ENCODE measurements at places on chromosomes 5 and 9.
A peak's percentile ranks its signal among the peaks of the same experiment; 100 is the strongest.

DNA sequence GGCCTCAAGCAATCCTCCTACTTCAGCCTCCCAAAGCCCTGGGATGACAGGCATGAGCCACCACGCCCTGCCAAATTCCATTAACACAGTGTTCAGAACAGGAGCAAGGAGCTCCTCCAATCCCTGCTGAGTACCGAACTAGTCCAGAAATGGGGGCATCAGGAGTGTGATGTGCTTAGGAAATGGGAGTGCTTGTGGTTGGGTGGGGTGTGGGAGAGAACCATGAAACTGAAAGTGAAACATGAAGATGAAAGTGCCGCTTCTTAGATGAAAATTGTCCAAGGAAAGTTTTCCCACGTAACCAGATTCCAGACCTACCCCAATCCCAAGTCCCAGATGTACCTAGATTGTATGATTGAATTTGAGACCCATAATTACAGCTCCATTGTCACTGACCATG is 16.7 kb upstream of the ZNF131 start:
- DNase-seq, result no peak

DNA sequence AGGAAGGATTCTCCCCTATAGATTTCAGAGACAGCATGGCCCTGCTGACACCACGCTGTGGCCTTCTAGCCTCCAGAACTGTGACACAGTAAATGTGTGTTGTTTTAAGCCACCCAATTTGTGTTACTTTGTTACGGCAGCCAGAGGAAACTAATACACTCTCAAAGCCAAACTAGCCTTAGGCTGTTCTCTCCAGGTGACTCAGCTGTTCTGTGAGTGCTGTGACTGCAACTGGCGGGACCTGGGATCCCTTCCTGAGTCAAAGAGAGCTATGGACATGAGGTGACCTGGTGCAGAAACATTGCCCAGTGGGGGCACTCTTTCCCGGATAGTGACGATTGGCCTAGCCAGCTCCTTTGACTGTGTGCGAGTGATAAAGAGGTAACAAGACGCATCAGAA is 14.0 kb upstream of the MLANA start:
- DNase-seq, result no peak

GRCh38 chr5:58718269-58718978 is 135.5 kb downstream of the RAB3C start:
- DNase-seq, result no peak

- no peak for DNase-seq
These were observed 75.9 kb downstream of the IRX2 start for GRCh38 chr5:2675548-2675947.

GRCh38 chr9:88378317-88378716 is 9.9 kb upstream of the SPIN1 start:
- no peak for DNase-seq

DNA sequence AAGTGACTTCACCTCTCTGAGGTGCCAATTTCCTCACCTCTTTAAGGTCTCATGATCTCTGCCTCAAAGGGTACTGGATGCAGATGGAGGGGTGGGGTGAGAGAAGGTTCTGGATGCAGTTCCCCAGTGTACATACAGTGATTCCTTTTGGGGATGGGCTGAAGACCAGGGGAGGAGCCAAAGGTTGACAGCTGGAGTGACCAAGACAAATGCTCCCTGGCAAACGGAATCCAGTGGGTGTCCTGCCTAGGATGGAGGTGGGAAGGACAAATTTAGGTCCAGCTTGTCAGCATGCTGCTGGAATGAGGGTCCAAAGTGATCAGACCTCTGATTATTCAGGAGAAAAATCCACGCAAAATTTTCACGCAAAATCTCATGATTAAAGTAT is 7.3 kb upstream of the LMX1B start:
- DNase-seq, result no peak

GRCh38 chr5:140083120-140083519 is 30.8 kb upstream of the PURA start:
- no peak for DNase-seq

- DNase-seq, result no peak
These were observed 48.4 kb upstream of the FUBP3 start for GRCh38 chr9:130530938-130531337.

DNA sequence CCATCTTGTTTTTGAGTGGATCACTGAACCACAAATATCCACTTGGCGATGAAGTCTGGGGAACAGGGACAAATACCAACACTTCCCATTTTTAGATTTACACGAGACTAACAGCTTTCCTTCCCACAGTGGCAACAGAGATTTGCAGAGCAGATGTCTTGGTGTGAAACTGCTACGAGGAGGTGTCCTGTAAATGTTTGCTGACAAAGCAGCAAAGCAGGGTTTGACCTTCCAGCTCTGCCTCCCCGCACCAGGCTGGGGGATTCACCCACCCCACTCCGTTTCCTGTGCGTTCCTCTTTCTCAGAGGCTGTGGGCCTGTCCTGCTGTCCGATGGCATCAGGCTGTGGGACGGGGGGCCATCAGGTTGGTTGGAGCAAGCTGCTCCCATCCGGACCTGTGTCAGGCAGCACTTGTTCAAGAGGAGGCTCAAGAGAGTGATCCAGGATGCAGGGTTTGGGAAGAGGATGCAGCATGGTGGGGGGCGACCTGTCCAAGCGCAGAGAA is 693 bp upstream of the RGS3 start:
- no peak for DNase-seq

DNA sequence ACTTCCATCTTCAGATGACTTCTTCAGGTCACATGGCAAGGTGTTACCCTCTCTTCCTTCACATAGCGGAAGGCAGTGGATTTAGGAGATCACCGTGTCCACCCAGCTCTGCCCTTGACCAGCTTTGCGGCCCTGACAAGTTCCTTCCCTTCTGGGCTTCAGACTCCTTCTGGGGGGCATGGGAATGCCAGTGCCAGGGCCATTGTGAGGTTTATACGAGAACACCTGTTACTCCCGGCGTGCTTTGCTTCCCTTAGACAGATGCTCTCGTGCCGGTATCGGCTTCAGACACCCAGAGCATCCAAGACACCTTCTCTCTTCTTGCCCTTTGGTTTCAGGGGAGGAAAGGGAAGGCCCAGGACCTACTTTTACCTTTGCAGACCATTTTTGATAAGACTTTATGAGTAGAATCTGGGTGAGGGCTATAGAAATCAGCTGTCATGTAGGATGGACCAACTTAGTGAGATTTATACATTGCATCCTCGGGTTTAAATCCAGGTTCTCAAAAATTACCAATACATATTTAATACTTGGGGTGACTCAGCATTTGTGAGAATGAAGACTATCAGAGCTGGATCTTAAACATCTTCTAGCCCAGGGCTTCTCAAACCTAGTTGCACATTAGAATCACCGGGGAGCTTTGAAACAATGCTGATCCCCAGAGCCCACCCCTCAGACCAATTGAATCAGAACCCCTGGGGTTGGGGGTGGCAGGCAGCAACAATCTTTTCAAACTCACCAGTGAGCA is 138.2 kb downstream of the MVB12B start:
- DNase-seq, result no peak

DNA sequence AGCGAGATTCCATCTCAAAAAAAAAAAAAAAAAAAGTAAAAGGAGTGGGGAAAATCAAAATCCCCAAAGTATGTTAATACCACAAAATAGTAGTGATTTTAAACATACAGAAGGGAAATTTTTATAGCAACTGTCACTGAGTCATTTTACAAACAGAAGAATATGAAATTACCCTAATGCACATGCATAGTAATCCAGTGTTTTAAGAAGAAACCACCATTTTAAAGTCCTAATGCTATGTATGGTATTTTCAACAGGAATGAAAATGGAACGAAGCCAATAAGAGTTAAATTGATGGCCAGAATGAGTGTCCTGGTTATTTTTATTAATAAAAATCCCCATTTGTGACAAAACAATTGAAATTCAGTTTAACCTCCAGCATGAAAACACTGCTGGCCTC is 26.7 kb upstream of the NXNL2 start:
- no peak for DNase-seq

GRCh38 chr5:170501931-170502330 is 1.9 kb upstream of the KCNIP1 start:
- no peak for DNase-seq

DNA sequence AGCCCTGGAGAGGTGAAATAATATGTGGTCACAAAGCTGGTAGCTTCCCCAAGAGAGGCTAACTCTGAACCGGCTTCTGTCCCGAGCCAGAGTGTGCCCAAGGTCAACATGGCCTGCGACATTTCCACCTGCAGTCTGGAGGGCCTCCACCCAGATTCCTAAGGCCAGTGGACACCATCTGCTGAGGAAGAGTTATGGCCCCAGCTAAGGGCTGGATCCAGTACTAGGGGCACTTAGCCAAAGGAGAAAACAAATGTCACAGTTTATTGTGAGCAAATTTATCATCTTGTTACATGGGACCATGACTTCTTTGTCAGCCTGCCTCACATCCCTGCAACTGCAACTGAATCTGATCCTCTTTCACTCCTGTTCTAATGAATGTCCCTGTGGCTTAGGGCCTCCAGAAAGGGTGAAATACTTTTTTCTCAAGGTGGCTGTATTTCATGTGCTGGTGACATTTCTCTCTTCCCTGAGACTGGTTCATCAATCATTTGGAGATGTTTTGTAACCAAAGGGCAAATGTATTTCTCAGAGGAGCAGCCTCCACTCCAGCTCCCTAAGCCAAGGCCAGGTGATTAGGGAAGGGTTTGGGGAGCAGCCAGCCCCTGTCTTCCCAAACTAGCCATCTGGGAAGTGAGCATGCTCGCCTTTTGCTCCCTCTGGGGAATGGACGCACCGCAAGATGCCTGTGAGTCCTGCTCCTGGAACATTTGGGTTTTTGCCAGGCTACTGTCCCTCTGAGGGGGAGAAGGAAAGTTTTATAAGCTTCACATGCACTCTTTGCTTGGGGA is 148.3 kb downstream of the CMYA5 start:
- DNase-seq, result no peak

GRCh38 chr9:135043345-135043744 is 44.1 kb upstream of the OLFM1 start:
- DNase-seq, result no peak

DNA sequence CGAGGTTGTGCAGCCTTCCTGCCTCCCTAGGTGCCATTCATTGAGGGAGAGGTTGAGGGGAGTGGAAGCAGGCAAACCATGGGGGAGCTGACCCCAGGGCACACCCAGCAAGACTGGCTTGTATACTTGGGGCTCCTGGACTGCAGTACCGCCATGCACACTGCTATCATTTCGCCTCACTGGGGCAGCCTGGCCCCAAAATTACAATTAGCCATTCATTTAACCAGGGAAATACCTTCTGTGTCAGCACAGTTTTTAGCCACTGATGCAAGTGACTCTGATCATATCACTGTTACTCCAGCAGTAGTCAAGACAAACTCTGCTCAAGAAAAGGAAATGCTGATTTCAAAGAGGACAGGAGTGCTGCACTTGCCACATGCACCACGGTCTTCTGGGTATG is 109.7 kb downstream of the TRIO start:
- DNase-seq, result no peak

GRCh38 chr9:21576331-21577189 is 94.4 kb upstream of the IFNE start:
- no peak for DNase-seq

DNA sequence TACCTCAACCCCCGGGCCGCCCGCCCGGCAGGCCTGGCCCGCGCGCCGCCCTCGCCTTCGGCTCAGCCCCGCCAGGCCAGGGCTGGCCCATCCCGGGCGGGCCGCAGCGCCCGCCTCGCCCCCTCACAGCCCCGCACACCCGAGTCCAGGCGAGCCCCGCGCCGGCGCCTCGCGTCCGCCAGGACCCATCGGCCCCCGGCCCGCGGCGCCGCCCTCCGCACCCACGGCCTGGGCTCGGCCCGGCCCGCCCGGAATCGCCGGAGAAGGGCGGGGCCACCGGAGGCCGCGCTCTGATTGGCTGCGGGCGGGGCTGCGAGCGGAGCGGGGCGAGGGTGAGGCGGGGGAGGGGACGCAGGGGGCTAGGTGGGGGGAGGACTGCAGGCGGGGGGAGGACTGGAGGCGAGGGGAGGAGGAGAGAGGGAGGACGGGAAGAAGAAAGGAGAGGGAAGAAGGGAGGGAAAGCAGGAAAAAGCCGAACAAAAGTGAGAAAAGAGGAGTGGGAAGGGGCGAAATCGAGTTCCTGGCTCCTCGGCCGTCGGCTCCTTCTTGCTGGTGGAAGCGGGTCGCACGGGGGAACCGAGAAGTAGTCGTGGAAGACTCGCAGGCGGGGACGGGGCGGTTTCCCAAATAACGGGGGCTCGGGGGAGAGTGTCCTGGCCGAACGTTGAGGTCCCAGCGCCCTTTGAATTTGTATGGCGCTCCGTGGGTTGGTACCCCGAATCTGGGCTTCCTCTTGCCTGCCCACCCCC is 472 bp upstream of the UBTD2 start:
- peak; percentile 28 for DNase-seq

GRCh38 chr5:56402266-56403220 is 169.4 kb upstream of the ANKRD55 start:
- DNase-seq, result no peak

DNA sequence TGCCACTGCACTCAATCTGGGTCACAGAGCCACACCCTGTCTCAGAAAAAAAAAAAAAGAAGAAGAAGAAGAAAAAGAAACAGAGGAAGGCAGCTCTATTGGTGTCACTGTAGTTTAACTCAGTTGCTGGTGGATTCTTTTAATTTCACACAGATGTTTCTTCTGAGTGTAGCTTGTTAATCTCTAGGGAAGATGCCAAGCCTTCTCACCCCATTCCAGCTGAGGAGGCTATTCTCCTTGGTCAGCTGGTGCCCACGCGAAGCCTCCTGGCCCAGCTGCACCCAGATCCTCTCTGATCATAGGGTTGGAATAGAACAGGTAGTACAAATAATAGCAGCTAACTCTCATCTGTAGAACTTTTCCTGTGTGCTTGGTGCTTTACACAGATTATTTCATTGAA is 113.8 kb upstream of the SPRY4 start:
- no peak for DNase-seq

GRCh38 chr5:143168921-143169810 is 234.3 kb downstream of the NR3C1 start:
- DNase-seq, result no peak

GRCh38 chr5:102802708-102803458 is 47.8 kb downstream of the PAM start:
- DNase-seq, result no peak

- no peak for DNase-seq
These were observed 758.6 kb upstream of the DMAC1 start for GRCh38 chr9:8558176-8558575.

DNA sequence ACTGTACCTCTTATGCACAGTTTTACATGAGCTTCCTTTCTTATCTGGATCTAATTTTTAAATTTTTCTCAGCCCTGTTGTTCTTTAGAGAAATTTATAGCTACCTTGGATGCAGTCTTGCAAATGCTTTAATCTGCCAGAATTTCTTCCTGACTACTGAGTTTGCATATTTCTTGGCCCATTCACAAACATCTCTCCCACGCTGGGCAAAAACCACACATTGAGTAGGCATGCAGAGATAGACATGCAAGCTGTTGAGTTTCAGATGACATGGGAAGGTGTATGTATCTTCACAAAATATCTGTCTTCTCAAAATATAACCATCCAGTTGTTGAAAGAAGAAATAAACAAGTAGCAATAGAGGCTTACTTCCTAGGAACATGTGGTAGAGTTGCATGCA is 101.2 kb downstream of the PARP8 start:
- DNase-seq, result no peak

DNA sequence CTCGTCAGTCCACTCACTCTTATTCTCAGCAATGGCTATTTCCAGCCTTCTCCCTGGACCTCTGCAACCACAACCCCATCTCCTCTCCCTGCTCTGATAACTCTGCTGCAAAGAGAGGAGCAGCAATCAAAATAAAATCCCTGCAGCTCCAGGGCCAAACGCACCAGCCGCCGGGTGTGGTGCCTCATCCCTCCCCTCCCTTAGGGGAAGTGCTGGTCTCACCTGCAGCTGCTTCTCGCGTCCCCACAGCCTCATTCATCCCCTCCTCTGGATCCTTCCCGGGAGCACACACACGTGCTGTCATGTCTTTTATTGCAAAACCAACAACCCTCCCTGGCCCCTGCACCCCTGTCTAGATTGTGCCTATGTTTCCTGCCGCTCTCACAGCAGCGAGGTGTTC is 77.8 kb downstream of the TENT4A start:
- no peak for DNase-seq

Data from cortex of kidney (tissue), 1 donor.